Stimulated activated naive CD4-positive, alpha-beta T cell treated with Interleukin-2 at 50 U/mL for 16 hours (primary cell): ENCODE measurements at places on chromosomes 2 and 18.

- DNase-seq: no peak
Measured at GRCh38 chr2:151299920-151300539, 10.6 kb upstream of the NMI start.

- DNase-seq: no peak
Measured at GRCh38 chr2:149329489-149330126, 779 bp upstream of the LYPD6 start.

- no peak for DNase-seq
Measured at GRCh38 chr2:47158576-47158975, 3.5 kb upstream of the STPG4 start.

DNA sequence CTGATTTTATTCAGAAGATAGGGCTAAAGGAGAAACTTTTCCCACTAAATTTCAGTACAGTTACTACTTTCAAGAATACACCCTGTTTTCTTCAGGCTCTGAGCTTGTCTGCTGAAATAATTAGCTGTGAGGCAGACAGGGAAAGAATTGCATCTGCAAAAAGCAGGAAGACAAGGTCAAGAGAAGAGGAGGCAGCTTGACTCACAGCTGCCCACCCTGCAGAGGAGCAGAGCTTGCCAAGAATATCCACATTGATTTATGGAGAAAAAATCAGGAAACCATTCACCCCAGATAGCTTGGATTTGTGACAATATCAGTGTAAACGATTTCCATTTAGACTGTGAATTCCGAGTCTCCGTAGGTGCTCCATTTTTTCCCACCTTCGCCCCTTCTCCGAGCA is 49.0 kb downstream of the ACTR2 start:
- DNase-seq: no peak

GRCh38 chr2:132670496-132671150 is 618 bp upstream of the LYPD1 start:
- no peak for DNase-seq

- peak; percentile 61 for DNase-seq
Measured at GRCh38 chr2:203718087-203718486, 11.6 kb downstream of the CD28 start.

GRCh38 chr2:195486987-195487644 is 169.9 kb upstream of the SLC39A10 start:
- DNase-seq: no peak

- no peak for DNase-seq
Measured at GRCh38 chr2:26651470-26651771, 10.3 kb upstream of the CIB4 start.

DNA sequence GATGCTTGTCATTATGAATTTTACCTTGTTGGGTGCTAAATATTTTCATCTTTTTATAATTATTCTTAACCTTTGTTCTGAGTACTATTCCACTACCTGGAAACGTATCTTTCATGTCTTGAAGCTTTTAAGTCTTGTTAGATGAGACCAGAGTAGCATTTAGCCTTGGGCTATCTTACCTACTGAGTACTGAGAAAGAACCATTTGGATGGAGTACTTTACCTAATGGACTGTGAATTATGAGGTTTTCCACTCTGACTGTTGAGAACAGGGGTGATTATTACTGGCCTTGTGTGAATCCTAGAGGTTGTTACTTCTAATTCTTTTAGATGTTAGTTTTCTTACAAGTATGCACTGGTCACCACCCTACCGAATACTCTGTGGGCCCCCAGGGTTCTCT is 63.5 kb downstream of the CCDC102B start:
- no peak for DNase-seq

GRCh38 chr2:64626963-64627760 is 26.6 kb downstream of the SERTAD2 start:
- DNase-seq: no peak

DNA sequence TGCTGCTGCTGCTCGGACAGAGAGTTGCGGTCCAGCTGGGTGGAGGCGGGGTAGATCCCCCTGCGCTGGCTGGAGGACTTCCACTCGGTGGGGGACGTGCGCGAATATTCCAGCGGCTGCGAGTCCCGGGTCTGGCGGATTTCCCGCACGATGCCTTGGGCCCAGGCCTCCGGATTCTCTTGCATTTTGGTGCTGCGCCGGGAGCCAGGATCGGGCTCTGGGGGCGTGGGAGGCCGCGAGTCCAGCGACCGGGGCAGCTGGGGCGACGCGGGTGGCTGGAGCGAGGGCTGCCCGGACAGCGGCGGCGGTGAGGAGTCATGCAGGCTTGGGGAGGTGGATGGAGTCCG is 4.8 kb downstream of the NT5C1B start:
- DNase-seq: no peak
